ENCODE measurements at places on chromosomes 5 and 9.

DNA sequence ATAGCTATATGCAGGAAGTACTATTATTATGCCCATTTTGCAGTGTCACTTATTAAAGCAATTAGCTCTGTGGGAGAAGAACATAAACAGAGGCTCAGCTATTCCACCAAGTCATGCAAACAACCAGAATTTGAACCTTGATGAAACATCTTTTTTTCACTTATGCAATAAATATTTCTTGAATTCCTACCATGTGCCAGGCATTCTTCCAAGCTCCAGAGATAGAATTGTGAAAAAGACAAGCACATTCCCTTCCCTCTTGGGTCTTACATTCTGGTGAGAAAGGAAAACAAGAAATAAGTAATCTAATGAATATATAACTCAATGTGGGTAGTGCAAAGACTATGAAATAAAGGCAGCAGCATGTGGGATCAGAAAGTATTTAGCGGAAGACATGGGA, 32.1 kb upstream of the ADRB2 start:
- no peak for DNase-seq

GRCh38 chr9:109453210-109453842, 44.8 kb downstream of the PTPN3 start:
- no peak for DNase-seq

GRCh38 chr5:177194268-177194667, 60.7 kb downstream of the NSD1 start:
- DNase-seq: no peak

GRCh38 chr9:137461316-137461662, 2.2 kb upstream of the NSMF start:
- DNase-seq: no peak

DNA sequence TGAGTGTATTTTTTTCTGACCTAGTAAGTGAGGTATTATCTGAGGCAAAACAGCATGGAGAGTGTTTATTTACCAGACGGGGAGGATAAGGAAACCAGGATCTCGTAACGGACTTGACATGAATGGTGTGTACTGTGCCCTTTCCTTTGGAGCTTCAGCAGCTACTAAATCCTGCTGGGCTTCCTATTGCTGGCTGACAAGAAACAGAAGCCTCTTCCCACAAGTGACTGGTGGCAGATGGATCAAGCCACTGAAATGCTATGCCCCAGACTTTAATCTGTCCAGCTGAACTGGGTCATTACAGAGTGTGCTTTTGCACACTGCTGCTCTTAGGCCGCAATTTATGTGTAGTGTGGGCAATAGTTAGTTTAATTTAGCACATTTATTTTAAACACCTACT, 162.7 kb upstream of the MRPS30 start:
- no peak for DNase-seq

- no peak for DNase-seq
Measured at GRCh38 chr9:33619666-33620404, 95.8 kb downstream of the ANKRD18B start.
